ENCODE measurements at places on chromosomes 1 and 21.

DNA sequence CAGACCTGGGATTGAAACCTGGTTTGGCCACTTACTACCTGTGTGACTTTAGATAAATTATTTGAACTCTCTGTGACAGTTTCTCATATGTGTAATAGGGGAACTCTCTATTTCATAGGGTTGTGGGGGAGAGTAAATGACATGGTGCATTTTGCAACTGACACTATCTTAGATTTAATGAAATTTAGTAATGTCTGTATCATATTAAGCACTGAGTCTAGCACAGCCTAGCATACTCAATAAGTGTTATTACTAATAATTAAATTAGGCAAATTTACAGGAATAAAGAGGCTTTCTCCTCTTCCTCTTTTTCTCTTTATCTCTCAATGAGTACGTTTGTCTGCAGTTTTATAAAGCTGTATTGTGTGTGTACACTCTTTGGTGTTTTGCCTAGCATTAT, 80.2 kb upstream of the MACF1 start:
- no peak for DNase-seq

DNA sequence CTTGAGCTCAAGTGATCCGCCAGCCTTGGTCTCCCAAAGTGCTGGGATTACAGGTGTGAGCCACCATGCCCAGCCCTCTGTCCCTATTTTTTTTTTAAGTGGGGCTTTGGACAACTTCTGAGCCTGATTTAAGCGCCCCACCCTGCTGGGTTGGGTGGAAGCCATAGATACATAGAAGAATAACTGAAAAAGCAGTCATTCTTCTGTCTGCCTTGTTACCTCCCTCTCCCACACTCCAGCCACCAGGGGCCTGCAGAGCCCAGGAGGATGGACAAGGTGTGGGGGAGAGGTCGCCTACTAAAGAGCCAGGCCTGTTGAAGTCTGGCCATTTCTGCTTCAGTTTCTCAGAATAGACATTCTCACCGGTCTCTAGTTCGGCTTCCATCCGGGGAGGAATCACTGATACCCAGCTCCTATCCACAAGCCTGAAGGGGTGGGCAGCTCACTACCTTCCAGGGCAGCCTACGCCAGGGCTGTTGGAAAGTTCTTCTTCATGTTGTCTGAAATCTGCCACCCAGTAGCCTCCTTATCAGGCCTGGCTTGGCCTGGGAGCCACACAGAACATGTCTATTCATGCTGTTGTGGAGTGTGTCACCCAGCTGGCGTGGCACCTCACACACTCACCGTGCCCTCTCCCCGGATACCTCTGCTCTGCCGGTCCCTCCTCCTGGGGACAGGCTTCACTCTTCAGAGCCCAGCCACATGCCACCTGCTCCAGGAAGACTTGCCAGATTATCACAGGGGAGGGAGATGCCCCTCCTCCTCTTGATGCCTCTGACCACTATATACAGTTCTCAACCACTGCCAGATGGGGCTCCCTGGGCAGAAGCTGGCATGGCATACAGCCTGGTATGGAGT, 27.7 kb downstream of the KNCN start:
- DNase-seq = no peak

DNA sequence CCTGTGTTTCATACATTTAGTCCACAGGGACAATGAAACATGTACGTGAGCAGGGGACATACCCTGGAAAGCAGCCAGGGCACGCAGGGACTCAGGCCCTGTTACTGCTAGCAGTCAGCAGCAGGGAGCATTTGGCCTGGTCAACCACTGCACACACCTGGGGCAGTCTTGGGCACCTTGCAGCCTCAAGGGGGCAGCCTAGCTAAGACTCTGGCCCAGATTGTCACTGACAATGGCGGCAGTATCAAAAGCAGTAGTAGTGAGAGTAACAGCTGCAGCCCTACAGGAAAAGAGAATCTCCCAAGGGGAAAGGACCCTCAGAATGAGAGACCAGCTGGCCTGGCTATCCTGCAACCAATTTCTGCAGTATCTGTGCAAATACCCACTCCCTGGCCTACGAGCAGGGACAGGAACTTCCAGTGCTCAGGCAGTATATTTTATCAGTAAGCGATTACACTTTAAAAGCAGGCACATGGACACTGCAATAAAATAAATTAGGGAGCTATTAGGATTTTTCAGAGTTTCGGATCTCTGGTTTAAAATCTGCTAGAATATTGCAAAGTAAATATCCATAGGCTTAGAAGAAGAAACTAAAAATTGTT, 475.6 kb downstream of the LTN1 start:
- DNase-seq = peak; percentile 86

GRCh38 chr1:109392037-109392787, 5.5 kb downstream of the SORT1 start:
- DNase-seq = no peak

DNA sequence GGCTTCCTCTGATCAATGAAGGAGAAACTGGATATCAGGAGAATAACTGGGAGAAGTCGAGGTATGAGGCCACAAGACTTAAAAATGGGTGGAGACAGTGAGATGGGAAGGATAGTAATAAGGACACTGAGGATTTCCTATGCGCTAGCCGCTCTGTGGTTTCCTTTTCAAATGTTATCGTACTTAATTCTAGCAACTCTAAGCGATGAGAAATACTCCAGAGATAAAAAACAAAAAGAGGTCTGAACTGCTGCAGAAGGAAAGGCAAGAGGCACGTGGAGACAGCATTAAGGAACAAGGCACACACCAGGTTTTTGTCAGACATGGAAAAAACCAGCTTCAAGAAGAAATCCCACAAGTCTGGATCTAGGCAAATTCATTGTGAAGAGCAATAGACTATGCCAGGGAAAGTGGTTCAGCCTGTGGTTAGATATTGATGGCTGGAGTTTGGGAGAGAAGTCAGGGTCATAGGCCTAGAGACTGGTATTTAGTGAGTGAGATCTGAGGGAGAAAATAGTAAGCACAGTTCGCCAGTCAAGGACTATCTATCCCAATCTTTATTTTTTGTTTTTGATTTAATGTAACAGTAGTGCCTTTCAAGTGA, 5.3 kb downstream of the CLCA2 start:
- DNase-seq = no peak

GRCh38 chr1:246695666-246696065, 28.5 kb upstream of the SCCPDH start:
- no peak for DNase-seq

GRCh38 chr21:34619841-34620665, 5.1 kb upstream of the RCAN1 start:
- no peak for DNase-seq

- DNase-seq = no peak
Observed at GRCh38 chr1:35640380-35641232, 720 bp downstream of the PSMB2 start.

GRCh38 chr1:192243721-192244120, 73.1 kb upstream of the RGS21 start:
- no peak for DNase-seq

GRCh38 chr1:168654198-168654915, 74.6 kb downstream of the DPT start:
- no peak for DNase-seq

- DNase-seq = no peak
Observed at GRCh38 chr1:234743791-234744611, 134.0 kb upstream of the IRF2BP2 start.

DNA sequence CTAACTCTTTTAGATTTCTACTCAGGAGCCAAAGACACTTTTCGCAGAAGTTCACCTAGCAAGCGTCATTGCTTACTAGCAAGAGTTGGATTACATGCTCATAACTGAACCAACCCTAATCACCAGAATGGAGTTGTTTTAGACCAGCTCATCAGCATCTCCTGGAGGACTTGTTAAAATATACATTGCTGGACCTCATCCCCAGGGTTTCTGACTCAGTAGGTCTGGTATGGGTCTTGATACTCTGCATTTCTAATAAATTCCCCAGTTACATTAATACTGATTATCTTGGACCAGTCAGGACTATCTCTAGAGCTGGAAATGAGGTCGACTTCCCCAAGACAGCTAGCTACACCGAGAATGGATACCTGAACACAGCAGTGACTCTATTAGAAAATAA, 9.7 kb upstream of the PRDX6 start:
- DNase-seq = no peak

DNA sequence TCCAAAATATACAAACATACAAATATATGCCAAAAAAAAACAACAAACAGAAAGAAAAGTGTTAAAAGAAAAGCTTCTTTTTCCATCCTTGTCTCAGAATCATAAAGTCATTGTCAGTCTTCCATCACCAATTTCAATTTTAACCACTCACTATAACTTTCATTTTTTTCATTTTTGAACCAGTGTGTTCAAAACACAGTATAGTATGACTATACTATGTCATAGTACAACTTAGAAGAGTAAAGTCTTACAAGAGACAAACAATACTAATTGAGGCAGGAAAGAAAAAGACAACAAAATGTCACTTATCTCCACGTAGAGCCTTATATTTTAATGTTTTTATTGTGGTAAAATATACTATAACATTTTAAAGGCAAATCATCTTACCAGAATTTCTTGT, 7.6 kb downstream of the NSL1 start:
- DNase-seq = no peak

GRCh38 chr1:10424034-10424433, 6.2 kb upstream of the CENPS start:
- DNase-seq = no peak

DNA sequence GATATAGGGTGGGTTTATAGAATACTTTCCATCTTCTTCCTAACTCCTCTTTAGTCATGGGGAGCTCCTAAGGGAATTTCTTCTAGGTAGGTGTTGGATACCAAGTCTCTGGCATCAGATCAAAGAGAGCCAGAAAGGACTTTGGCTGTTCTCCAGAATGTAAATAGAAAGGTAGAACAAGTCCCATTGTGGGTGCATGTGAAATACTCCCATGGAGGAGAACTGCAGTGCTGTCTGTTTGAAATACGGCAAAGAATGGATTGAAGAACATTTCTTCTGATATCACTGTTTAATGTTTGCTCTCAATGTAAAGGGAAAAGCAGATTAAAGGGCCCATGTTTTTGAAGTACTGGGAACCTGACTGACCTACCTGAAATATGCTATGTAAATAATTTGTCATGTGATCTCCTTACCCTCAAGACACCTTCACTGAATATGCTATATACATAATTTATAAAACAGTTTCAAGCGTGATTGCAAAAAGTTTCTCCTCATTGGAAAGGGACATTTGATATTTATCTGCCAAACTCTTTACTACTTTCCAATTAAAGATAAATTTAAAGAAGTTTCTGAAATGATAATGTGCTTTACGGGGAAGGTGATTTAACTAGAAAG, 65.9 kb downstream of the LAMC1 start:
- DNase-seq = no peak

DNA sequence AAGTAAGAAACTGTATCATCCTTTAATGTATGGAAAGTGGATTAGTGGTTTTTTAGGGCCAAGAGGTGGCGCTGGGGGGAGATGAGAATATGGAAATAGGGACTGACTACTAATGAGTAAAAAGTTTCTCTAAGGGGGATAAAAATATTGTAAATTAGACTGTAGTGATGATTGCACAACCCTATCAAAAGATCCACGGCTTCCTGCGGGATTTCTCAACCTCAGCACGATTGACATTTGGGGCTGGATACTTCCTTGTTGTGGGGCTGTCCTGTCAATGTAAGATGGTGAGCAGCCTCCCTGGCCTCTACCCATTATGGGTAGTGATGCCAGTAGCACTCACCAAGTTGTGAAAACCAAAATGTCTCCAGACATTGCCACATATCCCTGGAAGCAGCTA, 36.0 kb upstream of the PRDM2 start:
- no peak for DNase-seq

GRCh38 chr1:18882486-18882885, 19.9 kb downstream of the ALDH4A1 start:
- DNase-seq = no peak

DNA sequence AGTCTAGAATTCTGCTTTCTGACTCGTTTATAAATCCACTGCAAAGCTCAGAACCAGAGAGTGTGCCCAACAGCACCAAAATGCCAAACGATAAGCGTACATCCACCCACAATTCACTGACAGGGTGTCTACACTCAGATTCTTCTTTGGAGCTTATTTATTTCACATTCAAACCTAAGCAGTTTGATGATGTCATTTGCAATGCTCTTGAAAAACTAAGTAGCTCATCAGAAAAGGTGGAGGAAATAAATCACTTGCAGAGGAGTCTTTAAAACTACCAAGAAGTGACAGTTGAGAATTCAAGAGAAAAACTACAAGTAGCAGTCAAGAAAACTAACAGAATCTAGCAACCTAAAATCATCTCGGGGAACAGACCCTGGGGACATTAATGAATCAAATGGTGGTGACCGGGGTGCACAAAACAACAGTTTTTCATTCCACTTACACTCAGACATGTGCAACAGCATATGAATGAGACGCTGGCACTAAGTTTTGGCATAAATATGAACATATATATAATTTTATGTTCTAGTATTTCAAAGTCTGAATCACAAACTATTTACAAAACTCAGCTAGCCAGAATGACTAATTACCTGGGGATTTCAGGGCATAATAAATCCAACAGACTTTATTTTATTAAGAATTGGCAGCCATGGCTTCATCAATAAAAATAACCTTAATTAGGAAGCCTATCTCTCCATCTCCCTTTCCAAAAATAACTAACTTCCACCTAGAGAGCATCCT, 119.4 kb downstream of the SIPA1L2 start:
- DNase-seq = no peak

DNA sequence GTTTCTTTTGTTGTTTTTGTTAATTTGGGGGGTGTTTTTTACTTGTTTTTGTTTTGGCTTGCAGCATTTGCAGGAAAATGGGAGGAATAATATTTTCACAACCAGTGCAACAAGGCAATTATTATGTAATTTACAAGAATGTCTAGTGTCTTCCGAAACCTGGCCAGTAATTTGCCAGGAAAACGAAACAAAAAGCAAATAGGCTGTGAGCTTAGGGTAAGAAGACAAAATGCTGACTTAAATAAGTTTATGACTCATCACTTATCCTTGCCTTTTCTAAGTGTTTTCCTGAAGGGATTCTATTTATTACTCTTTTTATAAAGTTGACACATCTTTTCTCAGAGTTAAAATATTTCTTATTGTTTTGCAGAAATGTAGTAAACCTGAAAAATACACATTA, 49.8 kb downstream of the KCNT2 start:
- DNase-seq = no peak

GRCh38 chr1:115320377-115320776, 17.7 kb downstream of the NGF start:
- DNase-seq = no peak

- no peak for DNase-seq
Observed at GRCh38 chr1:235595079-235595478, 54.5 kb downstream of the GNG4 start.

GRCh38 chr1:186984959-186985358, 156.2 kb downstream of the PLA2G4A start:
- no peak for DNase-seq

DNA sequence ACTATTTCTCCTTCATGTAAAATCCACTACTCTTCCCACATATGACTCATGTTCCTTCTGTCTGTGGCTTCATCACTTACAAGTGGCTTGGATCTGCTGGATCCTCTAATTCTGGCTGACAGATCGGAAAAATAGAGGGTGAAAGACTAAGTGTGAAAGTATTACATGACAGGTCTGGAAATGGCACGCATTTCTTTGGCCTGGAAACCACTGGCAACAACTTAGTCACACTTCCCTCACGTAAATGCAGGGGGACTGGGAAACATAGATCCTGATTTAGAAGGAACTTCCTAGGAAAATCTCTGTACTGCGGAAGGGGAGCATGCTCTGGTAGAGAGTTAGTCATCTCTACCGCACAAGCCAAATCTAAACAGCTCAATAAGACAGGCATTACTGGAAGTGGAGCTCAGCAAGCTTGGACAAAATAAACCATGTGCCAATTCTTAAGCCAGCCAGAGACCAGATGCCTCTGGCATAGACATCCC, 305.4 kb upstream of the PTBP2 start:
- peak; percentile 89 for DNase-seq

- DNase-seq = no peak
Observed at GRCh38 chr1:111476761-111477309, 3.1 kb downstream of the C1orf162 start.

- DNase-seq = no peak
Observed at GRCh38 chr1:175075572-175076568, 8.2 kb downstream of the TNN start.
